ENCODE measurements at places on chromosomes 4 and X. TPM values are rescaled to one million over a fixed set of nuclear protein-coding genes. Genes with fewer than 3 reads are reported as not detected.
A peak's percentile ranks its signal among the peaks of the same experiment; 100 is the strongest.

- peak; percentile 36 for DNase-seq
These were observed 1.1 kb upstream of the CCNQ start for GRCh38 chrX:153600032-153600373.

Gene ATP10D
- 49.0 TPM for total RNA-seq

DNA sequence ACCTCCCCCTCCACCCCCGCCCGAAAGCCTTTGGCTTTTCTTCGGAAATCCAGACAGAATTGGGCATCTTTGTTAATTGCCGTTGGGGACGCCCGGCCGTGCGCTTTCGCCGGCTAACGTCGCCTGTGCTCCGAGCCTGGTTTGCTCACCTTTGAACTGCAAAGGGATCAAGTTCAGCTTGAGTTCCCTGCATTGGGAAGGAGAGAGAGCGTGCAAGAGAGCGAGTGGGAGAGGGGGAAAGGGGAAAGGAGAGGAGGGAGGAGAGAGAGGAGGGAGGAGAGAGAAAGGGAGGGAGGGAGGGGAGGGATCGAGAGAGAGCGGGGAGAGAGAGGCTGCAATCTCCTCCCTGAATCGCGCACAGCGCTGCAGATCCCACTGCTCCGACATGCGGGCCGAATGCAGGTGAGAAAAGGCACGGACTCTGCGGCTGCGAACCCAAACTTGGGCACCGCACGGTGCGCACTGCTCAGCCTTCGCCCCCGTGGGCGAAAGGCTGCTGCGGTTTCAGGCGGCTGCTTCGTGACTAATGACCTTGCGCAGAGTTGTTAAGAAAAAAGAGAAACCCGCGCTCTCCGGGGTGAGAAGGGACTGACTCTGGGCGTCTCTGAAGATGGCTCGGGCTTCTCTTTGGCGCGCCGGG is at the start of gene PCDH7:
TSS of gene PCDH7 (plus strand) at position 349 of the 640 bp plus-strand sequence. CDS start 1,054 bp downstream, outside the sequence.
- DNase-seq = no peak

GRCh38 chrX:84259868-84260267 is 71.9 kb upstream of the RPS6KA6 start:
- no peak for DNase-seq

- DNase-seq = no peak
These were observed 8.8 kb upstream of the GRPR start for GRCh38 chrX:16114611-16115010.

DNA sequence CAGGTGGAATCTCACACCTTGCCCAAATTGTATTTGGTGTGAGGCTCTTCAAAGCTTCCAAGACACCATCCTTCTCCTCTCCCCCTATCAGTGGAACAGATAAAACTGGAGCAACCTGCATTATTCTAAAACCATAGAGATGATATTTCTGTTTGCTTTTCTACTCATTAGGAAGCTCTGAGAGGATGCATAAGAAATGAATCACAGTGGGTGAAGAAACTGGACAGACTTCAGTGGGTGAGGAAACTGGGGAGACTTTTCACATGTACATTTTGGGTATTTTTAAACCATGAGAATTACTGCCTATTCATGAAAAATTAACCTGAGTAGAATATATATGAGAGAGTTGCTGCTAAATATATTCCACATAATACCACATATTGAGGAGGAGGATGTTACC is 16.4 kb downstream of the HAND2 start:
- no peak for DNase-seq

GRCh38 chr4:32140636-32141035 is 1420.5 kb downstream of the PCDH7 start:
- DNase-seq = no peak

GRCh38 chrX:149938881-149939654 is 777 bp upstream of the EOLA2 start:
- peak; percentile 97 for DNase-seq

GRCh38 chrX:47927212-47927611 is 76.6 kb downstream of the ZNF182 start:
- DNase-seq = no peak

- no peak for DNase-seq
These were observed 132.1 kb downstream of the PWWP3B start for GRCh38 chrX:106300239-106300638.

Gene EPGN
- 1.1 TPM for total RNA-seq

Gene DKC1
- total RNA-seq = 31.1 TPM

DNA sequence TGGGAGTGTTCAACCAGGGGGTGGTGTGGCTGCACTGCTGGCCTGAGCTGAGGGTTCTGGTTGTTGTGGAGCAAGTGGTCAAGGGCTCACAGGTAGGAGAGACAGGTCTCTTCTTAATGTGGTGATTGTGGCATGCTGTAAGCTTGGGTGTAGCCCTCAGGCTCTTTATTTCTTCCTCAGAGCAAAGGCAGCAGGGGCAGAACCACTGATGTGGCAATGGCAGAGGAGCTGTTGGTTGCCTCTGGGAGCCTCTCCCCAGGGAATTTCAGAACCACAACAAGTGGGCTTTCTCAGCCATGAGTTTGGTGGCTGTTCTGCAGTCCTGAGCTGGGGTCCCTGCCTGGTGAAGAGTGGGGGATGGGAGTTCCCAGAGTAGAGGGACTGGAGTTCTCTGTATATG is 1017.2 kb downstream of the SH3BGRL start:
- no peak for DNase-seq

Gene APOOL
- 23.6 TPM for total RNA-seq

Gene AMBN
- not detected for total RNA-seq

Gene IGSF1
- 3.5 TPM for total RNA-seq

- no peak for DNase-seq
These were observed 236.1 kb downstream of the FBXO8 start for GRCh38 chr4:174047363-174047762.

- DNase-seq = no peak
These were observed 17.3 kb upstream of the QRFPR start for GRCh38 chr4:121397941-121398601.

Gene MAB21L2
- total RNA-seq = 4.2 TPM

Gene SPATA18
- total RNA-seq = 18.6 TPM

DNA sequence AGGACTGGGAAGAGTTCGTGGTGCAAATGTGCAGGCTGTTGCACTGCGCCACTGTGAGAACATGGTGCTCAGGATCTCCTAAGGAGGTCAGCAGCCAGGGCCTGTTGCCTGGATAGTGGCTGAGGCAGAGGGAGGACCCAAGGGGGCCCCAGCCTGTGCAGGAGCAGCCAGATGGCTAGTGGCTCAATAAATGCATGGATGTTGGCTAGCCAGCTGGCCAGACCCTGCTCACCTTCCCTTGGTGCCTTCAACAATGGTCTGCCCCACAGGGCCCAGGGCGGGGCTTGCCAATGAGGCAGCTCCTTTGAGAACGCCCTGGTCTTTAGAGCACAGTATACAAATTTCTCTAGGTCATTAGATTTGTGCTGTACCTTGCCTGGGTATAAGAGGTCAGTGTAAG is 67.4 kb downstream of the TNIP2 start:
- DNase-seq = no peak

- DNase-seq = no peak
These were observed 91.6 kb upstream of the LIMCH1 start for GRCh38 chr4:41446391-41446790.

Gene PPARGC1A
- 2.2 TPM for total RNA-seq
